ENCODE measurements at places on chromosomes 6 and 20.
A peak's percentile ranks its signal among the peaks of the same experiment; 100 is the strongest.

DNA sequence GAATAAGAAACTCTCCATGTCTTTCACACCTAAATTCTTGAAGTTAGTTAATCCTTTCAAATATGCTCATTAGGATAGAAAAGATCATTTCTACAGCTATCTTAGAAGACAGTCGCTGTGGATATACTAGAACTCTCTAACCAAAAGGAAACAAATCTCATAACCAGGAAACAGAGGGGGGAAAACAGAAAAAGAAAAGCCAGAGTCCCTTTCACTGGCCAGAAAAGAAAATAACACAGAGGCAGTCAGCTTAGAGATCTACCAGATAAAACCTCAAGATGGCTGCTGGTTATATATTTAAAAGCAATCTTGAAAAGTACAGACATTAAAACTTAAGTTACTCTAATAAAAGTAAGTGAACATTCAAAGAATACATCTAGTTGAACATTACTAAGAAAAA, 19.6 kb downstream of the NUP153 start:
- no peak for ATAC-seq

GRCh38 chr6:13447949-13448724, 39.3 kb downstream of the GFOD1 start:
- peak; percentile 58 for ATAC-seq

- ATAC-seq: no peak
Observed at GRCh38 chr6:3307436-3307835, 48.7 kb downstream of the PSMG4 start.

DNA sequence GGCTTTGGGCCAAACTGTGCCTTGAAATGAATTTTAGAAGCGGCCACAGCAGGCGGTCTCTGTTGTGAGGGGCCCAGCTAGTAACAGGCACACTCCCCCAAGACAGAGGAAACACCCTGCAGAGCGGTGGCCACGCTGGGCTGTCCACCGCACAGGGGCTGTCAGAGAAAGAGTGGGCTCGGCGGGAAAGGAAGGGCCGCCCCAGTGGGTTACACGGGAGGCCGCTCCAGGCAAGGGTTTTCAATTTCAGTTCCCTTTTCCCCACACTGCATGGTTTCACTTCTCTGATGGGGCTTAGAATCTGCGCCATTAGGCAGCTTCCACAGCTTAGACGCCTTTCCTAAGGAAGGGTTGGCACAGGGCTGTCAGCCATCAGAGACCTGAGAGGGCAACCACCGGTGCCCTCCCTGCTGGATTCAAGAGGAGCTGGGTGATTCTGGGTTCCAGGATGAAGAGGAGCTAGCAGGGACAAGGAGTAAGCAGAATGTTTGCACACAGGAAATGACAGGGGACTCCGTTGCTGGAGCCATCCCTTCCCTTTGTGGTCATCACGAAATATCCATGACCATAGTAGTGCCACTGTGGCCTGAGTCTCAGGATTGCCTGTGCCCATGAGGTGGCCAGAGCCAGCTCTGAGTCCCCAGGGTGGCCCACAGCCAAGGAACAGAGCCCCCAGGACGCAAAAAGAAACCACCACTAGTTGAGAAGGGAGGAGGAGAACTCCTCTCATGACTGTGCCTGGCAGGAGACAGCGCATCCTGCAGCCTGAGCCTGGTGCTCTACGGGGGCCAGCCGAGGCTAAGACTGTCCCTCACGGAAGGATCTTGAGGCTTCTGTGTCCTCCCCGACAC, 282.7 kb downstream of the NRN1 start:
- ATAC-seq: peak; percentile 98

- no peak for ATAC-seq
Observed at GRCh38 chr6:159013229-159013628, 13.2 kb upstream of the RSPH3 start.

GRCh38 chr20:42901689-42902440, 287.8 kb downstream of the PTPRT start:
- no peak for ATAC-seq

DNA sequence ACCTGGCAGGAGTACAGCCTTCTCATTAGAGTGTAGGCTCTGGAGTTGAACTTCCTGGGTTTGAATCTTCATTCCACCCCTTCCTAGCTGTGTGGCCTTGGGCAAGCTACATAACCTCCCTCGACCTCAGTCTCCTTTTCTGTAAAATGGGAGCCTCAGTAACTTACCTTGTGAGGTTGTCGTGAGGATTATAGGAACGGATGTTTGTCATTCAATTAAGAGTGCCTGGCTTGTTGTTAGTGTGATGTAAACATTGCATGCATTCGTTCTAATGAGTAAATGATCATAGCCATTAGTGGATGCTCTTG, 45.2 kb downstream of the TOX2 start:
- ATAC-seq: no peak

GRCh38 chr20:12054556-12054955, 136.9 kb downstream of the BTBD3 start:
- ATAC-seq: no peak

DNA sequence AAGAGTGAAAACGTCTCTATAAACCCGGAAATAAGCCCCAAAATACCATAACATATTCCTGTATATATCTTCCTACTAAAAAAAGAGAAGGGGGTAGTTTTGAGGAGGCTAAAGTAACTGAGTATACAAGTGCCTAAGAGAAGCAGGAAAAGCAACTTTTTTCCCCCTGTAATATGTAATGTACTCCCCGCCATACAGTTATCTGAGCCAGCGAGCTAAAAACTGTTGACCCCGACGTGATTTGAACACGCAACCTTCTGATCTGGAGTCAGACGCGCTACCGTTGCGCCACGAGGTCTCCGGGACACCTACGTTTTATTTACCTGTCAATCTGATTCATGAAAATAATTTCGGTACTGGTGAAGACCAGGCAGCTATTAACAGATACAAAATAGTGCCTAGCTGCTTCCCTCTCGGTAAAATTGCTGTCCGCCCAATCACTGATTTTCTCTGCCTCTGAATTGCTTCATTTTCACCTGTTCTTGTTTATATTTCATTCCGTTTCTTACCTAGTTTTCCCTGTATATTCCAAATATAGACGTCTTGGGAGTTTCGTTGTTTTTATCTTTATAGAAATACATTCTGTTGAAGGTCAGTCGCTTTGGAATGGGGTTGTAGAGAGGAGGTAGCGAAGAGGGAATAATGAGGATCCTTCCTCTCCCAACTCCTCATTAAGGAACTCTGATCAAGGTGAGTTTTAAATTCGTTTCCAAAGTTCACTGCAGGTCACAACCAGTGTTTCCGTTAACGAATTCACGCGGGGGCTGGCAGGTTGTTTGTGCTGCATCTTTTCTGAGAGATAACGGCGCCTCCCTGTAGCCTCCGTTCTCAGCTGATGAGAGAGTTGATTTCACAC, 33.6 kb upstream of the BTN3A2 start:
- ATAC-seq: no peak

DNA sequence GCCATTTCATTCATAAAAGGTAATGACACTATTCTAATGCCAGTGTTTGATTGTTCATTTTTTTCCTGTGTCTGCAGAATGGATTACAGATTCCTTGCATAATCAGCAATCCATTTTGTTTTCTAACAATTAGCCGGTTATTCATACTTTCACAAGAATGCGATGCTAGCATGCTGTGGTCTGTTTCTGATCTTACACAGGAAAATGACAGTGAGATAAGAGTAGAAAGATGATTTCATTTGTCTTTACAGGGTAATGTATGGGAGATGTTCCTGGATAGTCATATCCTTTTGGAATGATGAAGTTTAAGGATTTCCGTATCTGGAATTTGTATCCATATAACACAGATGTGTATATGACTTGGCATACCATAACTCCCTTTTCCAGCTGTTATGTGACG, 207.3 kb downstream of the FARS2 start:
- ATAC-seq: no peak

DNA sequence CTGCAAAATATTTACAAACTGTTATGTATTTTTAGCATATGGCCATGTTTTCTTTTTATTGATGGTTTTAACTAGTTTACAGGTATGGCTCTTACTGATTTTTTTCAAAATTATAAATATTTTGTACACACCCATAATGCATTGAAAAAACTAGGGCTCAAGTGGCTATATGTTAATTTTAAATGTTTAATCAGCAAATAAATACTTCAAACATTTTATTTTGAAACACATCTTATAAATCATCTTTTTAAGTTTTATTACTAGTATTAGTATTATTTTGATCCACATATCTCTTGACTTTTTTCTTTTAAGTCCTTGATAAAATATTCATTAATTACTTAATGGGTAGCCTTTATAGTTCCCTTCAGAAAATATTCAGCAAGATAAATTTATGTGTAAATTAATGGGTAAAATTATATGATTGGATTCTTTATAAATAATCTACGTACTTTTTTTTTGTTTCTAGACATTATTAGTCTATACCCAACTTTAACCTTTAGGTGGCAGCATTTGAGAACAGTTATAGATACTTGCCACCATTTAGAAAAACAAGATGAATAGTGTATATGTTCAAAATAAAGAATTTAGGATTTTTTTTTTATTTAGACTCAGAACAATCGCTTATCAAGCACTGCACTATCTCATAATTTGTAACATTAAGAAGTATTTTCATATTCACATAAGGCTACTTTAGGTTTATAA, 241.9 kb downstream of the ADGRB3 start:
- ATAC-seq: no peak

GRCh38 chr20:54083459-54083858, 13.1 kb upstream of the BCAS1 start:
- ATAC-seq: peak; percentile 47

GRCh38 chr6:26524722-26525370, 13.3 kb upstream of the HMGN4 start:
- no peak for ATAC-seq

DNA sequence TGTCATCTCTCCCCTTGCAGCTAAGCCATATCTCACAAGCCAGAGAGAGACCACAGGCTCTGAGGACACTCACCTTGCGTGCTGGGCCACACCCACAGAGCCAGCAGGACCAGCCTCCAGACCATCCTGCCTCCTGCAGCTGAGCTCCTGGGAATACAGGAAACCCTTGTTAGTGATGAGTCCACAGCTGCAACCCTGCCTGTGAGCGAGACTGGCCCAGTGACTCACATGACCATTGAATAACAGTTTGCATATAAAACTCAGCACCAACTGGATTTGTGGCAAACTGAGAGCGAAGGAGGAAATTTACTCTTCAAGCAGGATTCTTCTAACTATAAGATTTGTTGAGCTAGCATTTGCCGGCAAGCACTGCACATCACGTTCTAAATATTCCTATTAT, 3.0 kb downstream of the THBS2 start:
- ATAC-seq: no peak

DNA sequence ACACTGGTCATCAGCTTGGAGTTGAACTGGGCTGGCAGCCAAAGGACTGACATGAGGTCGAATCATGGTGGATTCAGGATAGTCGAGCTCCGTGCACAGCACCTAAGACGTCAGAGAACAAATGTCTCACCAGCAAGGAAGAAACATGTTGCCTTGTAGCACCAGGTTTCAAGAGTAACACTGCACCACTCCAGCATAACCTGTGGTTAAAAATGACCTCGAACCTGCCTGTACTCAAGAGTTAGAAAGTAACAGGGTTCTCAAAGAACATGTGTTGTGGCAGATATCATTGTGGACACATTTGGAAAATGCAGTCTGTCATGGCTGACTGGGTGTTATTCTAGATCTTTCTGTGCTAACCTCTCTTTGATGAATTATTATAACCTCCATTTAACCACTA, 511.6 kb downstream of the CDH26 start:
- ATAC-seq: no peak

DNA sequence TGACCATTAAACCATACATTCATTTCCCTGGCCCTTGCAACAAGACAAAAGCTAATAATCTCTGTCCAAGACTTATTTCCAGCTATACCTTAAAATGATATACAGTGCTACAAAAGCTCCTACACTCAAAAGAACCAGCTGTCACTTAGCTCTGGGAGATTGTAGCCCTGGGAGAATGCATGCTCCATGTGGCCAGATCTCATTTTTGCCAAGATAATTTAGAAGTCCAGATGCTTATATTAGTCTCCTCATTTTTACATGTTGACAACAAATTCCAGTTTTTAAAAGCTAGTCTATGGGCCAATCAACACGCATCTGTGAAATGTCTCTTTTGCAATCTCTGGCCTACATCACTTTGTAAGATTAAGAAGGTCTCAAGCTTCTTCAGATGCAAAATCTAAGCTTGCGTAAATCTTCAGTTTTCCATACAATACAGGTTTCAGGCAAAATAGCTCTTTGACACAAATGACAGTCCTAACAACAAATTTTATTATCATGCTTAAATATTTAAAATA, 27.1 kb downstream of the TASP1 start:
- ATAC-seq: no peak

GRCh38 chr20:49729780-49730179, 16.1 kb upstream of the B4GALT5 start:
- no peak for ATAC-seq

- ATAC-seq: no peak
Observed at GRCh38 chr6:108030211-108030610, 44.3 kb downstream of the OSTM1 start.

Data from stimulated activated memory B cell treated with anti-CD40 and anti-IgM and Interleukin-4, amounts not matched to agents 10 μg/mL and 1 μg/mL and 100 μg/mL, for 72 hours (primary cell).